ENCODE measurements at places on chromosomes 11 and 22.

DNA sequence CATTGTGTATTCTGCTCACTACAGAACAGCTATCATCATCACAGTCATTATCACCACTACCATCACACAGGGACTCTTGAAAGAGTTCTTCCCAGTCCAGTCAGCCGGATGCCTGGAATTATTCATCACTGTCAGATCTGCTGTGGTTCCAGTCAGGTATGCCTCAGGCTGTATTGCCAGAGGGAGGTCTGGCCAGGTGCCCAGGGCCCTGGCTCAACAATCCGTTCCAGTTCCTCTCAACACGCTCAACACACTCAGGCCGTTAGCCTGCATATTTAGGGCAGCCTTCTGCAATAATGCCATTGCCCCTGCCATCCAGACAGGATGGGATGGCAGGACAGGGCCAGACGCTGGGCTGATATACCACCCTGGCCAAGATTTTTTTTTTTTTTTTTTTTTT is 28.6 kb upstream of the RASL10A start:
- peak; percentile 94 for DNase-seq

DNA sequence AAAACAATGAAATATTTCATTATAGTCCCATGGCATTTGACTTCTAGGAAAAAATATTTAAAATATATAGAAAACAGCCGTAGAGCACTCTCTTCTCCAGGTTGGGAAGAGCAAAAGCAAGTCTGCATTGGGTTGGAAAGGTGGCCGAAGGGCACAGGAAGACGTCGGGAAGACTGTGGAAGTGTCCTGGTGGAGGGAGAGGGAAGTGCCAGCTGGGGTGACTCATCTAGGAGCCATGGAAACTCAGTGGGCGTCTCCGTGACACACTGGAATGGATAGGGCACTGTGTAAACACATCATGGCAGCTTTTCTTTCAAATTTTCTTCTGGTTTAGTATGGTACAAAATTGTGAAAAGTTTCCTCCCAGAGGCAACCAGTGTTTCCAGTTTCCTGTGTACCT is 12.7 kb downstream of the GTPBP1 start:
- peak; percentile 91 for DNase-seq

GRCh38 chr22:44505796-44506354 is 7.8 kb upstream of the RTL6 start:
- DNase-seq = no peak

GRCh38 chr11:6418557-6419008 is 311 bp downstream of the APBB1 start:
- DNase-seq = no peak

- peak; percentile 41 for DNase-seq
These were observed 71.7 kb downstream of the AMBRA1 start for GRCh38 chr11:46521961-46522681.

DNA sequence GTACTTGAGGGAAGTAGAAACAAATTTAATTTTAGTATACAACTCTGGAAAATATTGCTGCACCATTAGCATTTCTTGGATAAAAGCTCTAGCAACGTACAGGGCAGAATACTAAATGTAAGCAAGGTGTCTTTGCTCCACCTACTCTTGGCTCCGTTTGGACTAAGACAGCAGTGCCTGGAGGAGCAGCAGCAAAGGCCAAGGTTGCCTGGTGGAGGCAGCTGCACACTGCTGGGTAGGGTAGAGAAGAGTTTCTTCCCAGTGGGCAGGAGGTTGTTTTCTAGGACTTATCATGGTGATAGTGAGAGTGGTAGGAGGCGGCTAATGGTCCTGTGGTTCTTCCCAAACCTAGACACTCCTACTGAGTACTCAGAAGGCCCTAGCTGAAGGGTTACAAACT is 2.2 kb upstream of the OR8D4 start:
- no peak for DNase-seq

DNA sequence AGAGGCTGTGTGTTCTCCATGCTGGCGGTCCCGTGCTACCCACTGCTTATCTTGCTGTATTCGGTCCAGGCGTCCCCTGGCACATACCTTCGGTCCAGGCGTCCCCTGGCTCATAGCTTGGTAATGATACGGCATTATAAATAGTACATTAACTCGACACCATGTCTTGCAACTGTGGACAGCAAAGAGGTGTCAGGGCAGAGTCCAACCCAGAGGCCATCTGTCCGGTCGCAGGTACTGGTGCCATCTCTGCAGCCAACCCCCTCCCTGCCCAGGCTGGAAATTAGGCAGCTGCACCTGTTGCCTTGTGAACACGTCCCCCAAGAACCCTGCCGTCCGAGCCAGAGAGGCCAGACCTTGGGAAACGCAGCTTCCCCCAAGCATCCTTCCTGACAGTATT is 634.3 kb downstream of the BRD1 start:
- DNase-seq = no peak

DNA sequence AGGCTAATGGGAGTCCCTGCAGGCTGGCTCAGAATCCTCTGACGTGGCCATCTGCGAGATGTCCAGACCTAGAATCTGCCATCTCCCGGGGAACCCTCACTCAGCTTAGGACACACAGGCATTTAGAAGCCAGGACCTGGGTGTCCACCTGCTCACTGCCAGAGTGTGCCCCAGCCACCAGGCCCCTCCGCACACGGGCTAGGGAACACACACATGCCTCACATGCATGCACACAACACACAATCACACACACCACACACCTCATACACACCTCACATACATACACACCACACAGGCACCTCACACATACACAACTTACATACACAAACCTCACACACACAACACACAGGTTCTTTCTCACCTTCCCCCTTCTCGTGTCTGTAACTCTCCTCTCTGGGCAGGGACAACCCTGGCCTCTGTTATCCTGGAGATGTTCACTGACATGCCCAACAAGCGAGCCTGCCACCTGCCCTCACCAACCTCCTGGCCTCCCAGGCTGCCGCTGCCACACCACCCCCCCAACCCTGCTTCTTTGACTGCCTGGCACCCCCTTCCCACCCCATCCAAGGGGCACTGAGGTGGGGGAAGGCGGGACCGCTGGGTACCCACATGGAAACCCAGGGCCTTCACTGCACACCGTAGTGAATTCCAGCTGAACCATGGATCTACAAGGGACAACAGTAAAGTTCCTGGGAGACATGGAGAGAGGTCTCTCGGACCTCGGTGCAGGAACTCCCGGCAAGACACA is 38.1 kb downstream of the GNB1L start:
- DNase-seq = no peak

- peak; percentile 57 for DNase-seq
These were observed 9.8 kb downstream of the THAP12 start for GRCh38 chr11:76371170-76371569.

DNA sequence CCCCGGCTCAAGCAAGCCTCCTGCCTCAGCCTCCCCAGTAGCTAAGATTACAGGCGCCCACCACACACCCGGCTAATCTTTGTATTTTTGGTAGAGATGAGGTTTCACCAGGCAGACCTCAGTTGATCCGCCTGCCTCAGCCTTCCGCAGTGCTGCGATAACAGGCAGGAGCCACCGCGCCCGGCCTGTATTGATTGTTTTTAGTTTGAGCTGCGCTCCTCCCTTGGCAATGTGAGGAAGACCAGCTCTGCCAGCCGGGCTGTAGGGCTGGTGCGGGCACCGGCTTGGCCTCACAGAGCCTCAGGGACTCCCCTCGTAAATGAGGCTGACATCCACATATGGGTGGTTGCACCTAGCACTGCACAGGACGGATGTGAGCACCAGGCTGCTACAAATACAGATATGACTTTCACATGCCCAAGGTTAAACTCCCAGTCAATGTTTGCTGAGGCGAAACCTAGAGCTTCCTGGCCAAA is 7.5 kb upstream of the SLC2A11 start:
- DNase-seq = no peak

DNA sequence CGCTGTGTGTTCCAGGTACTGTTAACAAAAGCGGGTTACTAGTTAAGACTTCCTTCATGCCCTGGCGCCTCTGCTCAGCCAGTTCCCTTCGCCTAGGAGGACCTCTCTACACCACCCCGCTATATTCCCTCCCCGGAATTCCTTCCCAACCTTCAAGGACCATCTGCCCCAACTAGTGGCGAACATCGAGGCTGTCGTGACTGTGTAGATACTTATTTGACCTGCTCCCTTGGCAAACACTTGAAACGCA is 450 bp upstream of the BCL2L13 start:
- no peak for DNase-seq
